ENCODE measurements at places on chromosomes 5 and 9.
A peak's percentile ranks its signal among the peaks of the same experiment; 100 is the strongest.

DNA sequence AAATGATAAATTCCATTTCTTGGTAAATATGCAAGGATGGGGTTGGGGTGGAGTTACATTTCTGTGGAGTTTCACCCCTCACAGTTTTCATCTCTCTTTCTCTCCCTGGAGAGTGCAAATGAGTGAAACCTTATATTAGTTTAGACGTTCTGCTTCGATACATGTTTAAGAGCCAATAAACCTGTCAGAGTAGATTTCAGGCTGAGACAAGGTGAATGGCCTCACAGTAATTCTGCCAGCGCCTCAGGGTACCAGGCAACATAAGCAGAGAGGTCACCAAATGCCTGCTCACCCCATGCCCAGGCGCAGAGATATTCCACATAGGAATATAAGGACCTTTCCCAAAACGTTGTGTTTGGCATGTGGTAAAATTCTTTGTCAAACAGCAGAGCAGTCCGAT, 154.9 kb upstream of the VLDLR start:
- DNase-seq = no peak

DNA sequence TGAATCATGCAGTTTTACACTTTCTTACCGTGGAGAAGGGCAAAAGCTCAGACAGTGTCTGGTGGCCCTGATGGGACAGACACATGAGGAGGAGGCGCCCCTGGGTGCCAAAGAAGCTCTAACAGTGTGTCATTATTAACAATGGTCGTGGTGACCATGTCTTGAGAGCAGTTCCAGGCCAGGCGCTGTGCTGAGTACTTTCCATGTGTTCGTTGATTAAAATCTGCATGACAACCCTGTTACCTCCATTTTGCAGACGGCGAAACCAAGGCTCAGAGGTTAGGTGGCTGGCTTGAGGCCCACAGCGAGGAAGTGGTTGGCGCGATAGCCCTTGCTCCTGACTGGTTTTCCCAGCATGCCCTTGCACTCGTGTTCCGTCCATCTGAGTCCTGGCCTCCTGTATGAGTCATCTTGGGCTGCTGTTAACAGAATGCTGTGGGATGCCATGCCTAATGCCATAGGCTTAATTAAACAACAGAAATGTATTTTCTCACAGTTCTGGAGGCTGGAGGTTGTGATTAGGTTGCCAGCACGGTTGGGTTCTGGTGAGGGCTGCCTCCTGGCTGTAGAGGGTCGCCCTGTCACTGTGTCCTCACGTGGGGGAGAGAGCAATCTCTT, 92.0 kb downstream of the AMBP start:
- no peak for DNase-seq

DNA sequence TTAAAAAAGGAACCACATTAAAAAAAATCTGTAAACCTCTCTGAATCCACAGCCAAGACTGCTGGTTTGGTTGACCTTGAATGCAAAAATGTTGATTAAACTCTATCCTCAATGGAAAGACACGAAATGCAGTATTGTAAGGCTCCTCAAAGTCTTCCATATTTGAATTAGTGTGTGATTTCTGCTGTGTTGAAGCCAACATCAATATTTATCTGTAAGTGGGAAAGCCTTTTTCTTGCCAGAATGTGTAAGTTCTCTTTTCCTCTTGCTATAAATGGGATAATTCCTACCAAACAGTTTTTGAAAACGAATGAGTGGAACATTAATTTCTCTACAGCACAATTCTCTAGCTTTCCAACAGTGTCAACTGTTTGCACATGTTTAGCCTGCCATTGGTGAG, 422.1 kb upstream of the TNC start:
- no peak for DNase-seq

DNA sequence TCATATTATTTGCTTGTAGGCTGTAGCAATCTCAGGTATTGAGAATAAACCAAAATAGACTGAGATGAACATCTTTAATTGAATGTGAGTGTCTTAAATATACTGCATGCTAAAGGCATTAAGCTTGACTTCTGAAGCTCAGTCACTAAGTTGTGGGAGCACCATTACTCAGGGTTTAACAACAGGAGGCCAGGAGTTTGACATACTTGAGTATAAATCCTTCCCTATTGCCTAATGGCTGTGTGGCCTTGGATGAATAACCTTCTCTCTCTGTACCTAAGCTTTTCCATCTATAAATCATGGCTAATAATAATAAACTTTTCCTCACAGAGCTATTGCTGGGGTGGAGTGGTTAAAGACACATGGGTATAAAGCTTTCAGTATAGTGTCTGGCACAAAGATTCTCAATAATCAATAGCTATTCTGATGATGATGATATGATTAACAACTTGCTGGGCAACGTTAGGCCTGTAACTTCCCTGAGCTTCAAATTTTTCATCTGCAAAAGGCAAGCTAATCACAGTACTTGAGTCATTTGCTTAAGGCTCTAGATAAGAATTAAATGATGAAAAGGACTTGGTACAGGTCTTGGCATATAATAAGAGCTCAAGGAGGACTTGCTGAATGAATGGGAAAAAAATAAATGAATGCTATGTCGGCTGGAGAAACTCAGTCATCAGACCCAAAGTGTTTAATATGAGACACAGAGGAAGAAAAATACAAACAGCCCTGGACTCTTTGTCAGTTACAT, 174.0 kb upstream of the IL12B start:
- no peak for DNase-seq

- DNase-seq = no peak
These were observed 27.3 kb downstream of the GZMK start for GRCh38 chr5:55051357-55051756.

- peak; percentile 65 for DNase-seq
These were observed 18.8 kb downstream of the SRD5A1 start for GRCh38 chr5:6652025-6652424.

GRCh38 chr9:137793196-137793841, 84.3 kb upstream of the CACNA1B start:
- DNase-seq = no peak

DNA sequence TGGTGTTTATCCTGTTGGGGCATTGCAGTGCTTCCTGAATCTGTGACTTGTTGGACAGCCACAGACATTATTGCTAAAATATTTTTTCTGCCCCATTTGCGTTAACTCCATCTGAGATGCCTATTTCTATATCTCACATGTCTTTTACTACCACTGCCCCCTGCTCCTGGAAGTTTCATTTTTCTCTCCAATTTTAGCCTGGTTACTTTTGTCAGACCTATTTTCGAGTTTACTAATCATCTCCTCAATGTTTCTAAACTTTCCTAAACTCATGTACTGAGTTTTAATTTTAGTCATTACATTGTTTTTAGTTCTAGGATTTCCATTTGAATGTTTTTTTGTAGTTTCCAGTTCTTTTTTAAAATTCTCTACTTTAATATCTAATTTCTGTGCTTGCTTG, 17.6 kb downstream of the HAPLN1 start:
- no peak for DNase-seq

DNA sequence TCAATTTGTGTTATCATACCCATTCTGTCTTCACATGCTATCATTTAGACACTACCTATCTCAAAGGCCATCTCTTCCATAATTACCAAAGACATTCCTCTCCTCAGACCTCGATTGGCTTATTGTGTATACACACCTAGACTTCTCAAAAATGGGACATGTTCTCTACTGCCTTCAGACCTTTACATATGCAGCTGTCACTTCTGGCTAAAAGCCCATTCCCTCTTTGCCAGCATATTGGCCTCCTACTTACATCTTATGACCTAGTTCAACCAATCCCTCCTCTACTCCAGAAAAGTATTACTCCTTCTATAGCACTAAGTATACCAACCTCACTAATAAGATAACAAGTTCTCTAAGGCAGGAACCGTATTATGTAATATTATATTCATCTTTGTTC, 84.4 kb downstream of the RAPGEF6 start:
- DNase-seq = no peak

- no peak for DNase-seq
These were observed 43.3 kb upstream of the ALDH1A1 start for GRCh38 chr9:72996114-72996513.

Measured in germinal center (tissue), 1 donor.